Heart right ventricle (tissue), 16 donors: ENCODE measurements at places on chromosomes 3 and 15.

DNA sequence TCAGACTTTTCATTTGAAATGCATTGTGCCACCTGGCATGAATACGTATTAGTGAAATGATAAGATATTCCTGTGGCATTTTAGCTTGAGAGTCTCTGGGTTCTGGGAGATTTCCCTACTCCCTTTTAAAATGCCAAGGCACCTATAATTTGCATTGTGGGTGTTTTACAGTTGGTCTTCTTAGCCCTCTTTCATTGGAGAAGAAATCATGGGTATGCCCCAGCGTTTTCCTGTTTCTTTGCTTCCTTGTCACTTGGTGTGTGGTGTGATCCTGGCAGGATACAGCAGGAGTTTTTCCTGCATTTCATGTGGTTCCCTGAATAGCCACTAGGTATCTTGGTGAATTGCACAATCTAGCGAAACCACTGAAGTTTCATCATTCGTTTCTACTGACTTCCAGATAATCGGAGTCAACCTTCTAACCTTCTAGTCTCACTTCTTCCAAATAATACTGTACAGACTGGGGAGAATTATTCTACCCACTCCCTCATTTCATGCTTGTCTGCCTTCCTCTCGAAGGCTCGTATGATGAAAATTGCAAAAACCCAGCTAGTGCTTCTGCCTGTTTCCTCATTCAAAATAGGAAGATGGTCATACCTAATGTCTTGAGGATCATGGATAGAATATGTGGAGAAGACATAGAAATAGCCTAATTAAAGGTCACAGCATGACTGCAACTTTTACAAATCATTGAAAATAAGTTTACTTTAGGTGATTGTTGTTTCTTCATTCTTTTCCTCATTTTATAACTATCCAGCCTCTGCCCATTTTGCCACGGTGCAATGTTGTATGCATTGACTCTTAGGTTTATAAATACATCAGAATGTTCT is 2.6 kb downstream of the BHLHE40 start:
- peak overlapping the region; percentile 73 for H3K4me3 ChIP-seq
- no peak for DNase-seq
- no peaks in the 10 kb centered on the region for H3K27me3 ChIP-seq
- peaks cover 59% of the 10 kb centered on the region for H3K4me1 ChIP-seq
- H3K27ac ChIP-seq = peak overlapping the region; percentile 100

DNA sequence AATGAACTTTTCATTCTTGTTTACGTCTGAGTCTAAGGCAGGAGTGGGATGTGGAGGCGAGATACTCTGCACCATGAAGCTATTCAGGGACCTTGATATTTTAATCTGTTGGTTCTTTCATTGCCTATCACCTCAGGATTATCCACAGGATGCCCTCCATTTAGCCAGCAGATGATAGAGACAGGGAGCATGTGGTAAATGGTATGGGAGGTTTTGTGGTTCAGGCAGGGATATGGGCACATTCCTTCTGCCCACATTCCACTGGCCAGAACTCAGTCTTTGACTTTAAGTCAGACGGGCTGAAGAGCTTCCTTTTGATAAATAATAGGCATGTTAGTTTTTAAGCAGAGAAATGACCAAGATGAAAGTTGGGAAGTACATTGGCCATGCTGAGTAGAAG is 548.0 kb upstream of the CCDC54 start:
- no peak overlapping the region for H3K4me3 ChIP-seq
- DNase-seq = no peak
- H3K4me1 ChIP-seq = peaks cover 14% of the 10 kb centered on the region
- H3K27ac ChIP-seq = no peak overlapping the region
- no peaks in the 10 kb centered on the region for H3K27me3 ChIP-seq
- no peaks in the 10 kb centered on the region for H3K36me3 ChIP-seq

- no peak for DNase-seq
- H3K27ac ChIP-seq = peak overlapping the region; percentile 75
- peaks cover 52% of the 10 kb centered on the region for H3K4me1 ChIP-seq
- H3K27me3 ChIP-seq = no peaks in the 10 kb centered on the region
- no peak overlapping the region for H3K4me3 ChIP-seq
- H3K36me3 ChIP-seq = no peaks in the 10 kb centered on the region
These were observed 254.4 kb upstream of the ZPLD1 start for GRCh38 chr3:102180280-102180931.

DNA sequence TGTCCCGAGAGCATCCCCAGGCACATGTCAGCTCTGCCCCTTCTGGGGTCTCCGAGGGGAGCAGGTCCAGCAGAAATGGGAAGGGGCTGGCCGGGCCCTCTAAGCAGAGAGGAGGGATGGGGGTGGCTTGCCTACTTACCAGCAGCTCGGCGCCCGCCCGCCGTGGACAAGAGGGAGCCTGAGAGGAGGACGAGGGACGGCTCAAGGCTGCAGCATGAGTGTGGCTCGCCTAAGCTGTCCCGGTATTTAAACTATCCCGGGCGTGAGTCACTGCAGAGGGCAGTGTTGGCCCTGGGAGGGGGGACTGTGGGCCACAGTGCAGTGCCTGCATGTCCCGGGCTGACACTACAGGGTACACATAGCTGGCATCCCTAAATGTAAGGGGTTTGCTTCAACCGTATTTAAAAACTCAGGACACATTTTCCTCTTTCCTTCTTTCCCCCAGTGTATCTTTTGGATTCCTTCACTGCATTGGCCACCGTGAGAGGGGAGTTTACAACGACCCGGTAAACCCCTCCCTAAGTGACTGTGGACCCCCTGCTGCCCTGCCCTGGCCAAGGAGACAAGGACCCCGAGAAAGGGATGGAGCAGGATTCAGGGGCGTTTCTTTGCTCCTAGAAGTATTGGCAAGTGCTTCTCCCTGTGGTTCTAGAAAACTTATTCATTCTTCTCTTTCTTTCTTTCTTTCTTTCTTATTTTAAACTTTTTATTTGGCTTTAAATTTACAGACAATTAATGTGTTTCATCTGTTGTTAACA is at the start of gene LRRC15:
Gene LRRC15, minus strand, starts transcription at position 222 of the 758 bp plus-strand sequence. CDS start 8,700 bp downstream, outside the sequence.
- no peaks in the 10 kb centered on the region for H3K36me3 ChIP-seq
- H3K27ac ChIP-seq = no peak within 1 kb of the TSS
- H3K4me1 ChIP-seq = peaks cover 5% of the 10 kb centered on the region
- peaks cover 21% of the 10 kb centered on the region for H3K27me3 ChIP-seq
- no peak within 1 kb of the TSS for H3K4me3 ChIP-seq
- DNase-seq = no peak

DNA sequence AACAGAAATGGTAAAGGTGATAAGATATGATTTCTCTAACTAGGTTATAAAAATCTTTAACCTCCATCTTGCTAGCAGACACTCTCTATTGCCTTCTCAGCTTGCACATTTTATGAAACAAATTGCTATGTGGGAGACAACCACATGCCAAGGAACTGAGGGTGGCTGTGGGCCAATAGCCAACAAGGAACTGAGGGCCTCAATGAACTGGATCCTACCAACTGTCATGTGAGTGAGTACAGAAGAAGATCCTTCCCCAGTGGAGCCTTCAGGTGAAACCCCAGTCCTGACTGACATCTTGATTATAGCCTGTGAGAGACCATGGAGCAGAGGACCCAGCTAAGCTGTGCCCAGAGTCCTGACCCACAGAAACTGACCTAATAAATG is 129.2 kb upstream of the LRIG1 start:
- no peak for DNase-seq
- no peaks in the 10 kb centered on the region for H3K27me3 ChIP-seq
- no peak overlapping the region for H3K27ac ChIP-seq
- H3K4me1 ChIP-seq = no peaks in the 10 kb centered on the region
- H3K36me3 ChIP-seq = no peaks in the 10 kb centered on the region

- DNase-seq = no peak
- H3K27ac ChIP-seq = no peak overlapping the region
- no peaks in the 10 kb centered on the region for H3K4me1 ChIP-seq
These were observed 82.5 kb downstream of the SOX2 start for GRCh38 chr3:181794011-181794790.

DNA sequence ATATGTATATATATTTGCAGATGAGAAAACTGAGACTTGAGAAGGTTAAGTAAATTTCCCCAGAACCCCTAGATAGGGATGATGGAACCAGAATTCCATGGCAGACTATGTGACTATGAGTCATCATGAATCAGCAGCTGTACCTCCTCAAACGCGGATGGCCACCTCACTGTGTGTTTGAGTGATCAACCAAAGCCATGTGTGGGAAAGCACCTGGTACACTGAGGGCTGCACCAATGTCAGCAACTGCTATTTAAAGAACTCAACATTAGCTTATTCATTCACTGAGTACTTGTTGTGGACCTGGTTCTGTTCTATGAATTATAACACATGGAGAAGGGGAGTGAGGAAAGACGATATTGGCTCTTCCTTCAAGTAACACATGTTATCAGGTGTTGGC is 377.0 kb downstream of the GAP43 start:
- H3K4me3 ChIP-seq = no peak overlapping the region
- H3K27ac ChIP-seq = no peak overlapping the region
- no peaks in the 10 kb centered on the region for H3K36me3 ChIP-seq
- H3K27me3 ChIP-seq = no peaks in the 10 kb centered on the region
- no peaks in the 10 kb centered on the region for H3K4me1 ChIP-seq
- DNase-seq = no peak

GRCh38 chr3:52090131-52090932 is 34.0 kb upstream of the DUSP7 start:
- H3K27me3 ChIP-seq = no peaks in the 10 kb centered on the region
- H3K36me3 ChIP-seq = no peaks in the 10 kb centered on the region
- H3K4me3 ChIP-seq = no peak overlapping the region
- peak; percentile 33 for DNase-seq

GRCh38 chr3:124075753-124076152 is 83.8 kb upstream of the ROPN1 start:
- DNase-seq = no peak
- H3K27me3 ChIP-seq = no peaks in the 10 kb centered on the region
- peaks cover 49% of the 10 kb centered on the region for H3K4me1 ChIP-seq
- H3K27ac ChIP-seq = no peak overlapping the region
- H3K4me3 ChIP-seq = no peak overlapping the region

DNA sequence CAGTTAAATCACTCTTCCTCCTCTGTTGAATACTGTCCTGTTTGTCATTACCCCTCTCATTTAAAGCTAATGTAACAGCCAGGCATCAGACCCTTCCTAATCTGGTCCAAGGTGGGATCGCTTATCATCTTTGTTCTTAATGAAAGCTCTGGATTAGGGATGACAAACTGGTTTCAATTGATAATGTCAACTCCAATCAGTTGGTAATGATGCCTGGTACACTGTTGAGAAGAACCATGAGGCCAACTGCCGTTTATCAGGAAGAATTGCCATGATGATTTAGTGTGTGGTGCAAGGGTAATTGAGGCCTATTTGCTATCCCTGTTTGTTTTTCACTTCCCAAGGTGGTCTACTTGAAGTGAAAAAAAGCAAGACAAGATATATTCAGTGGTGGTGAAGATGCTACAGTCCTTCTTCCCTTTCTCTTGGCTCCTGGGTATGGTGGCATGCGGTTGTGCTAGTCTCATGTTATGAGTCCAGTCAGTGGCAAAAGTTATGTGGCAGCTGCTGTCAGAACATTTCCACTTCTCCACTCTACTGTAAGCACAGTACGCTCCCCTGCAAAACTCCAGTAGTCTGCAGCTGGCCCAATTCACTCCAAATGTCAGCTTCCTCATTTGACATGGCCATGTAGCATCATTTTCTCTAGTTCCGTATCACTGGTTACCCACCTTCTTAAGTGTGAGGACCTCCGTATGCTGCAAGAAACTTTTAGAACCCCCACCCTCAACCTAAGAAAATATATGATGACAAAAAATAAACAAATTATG is 72.5 kb downstream of the MORC1 start:
- DNase-seq = no peak
- no peak overlapping the region for H3K27ac ChIP-seq
- H3K4me1 ChIP-seq = no peaks in the 10 kb centered on the region
- H3K4me3 ChIP-seq = no peak overlapping the region
- no peaks in the 10 kb centered on the region for H3K36me3 ChIP-seq
